ENCODE measurements at places on chromosomes 5 and 9. TPM values are rescaled to one million over a fixed set of nuclear protein-coding genes. Genes with fewer than 3 reads are reported as not detected.

- no peaks in the 10 kb centered on the region for H3K36me3 ChIP-seq
- DNase-seq, result no peak
- H3K4me3 ChIP-seq, result no peak overlapping the region
Measured at GRCh38 chr9:130806327-130806716, 28.7 kb upstream of the ABL1 start.

GRCh38 chr9:3863111-3863528 is 337.3 kb upstream of the RFX3 start:
- H3K4me1 ChIP-seq, result no peaks in the 10 kb centered on the region
- H3K27me3 ChIP-seq, result no peaks in the 10 kb centered on the region
- no peak for DNase-seq
- no peaks in the 10 kb centered on the region for H3K36me3 ChIP-seq
- H3K4me3 ChIP-seq, result no peak overlapping the region
- no peak overlapping the region for H3K27ac ChIP-seq

GRCh38 chr5:110951373-110951791 is 120.1 kb upstream of the TSLP start:
- no peaks in the 10 kb centered on the region for H3K4me1 ChIP-seq
- H3K36me3 ChIP-seq, result no peaks in the 10 kb centered on the region
- no peak for DNase-seq
- no peaks in the 10 kb centered on the region for H3K27me3 ChIP-seq
- no peak overlapping the region for H3K4me3 ChIP-seq

GRCh38 chr9:76216161-76216649 is 178.0 kb downstream of the RFK start:
- H3K4me1 ChIP-seq, result no peaks in the 10 kb centered on the region
- no peak overlapping the region for H3K27ac ChIP-seq
- no peak overlapping the region for H3K4me3 ChIP-seq
- H3K27me3 ChIP-seq, result no peaks in the 10 kb centered on the region

CYSRT1 gene
- total RNA-seq, result 2.1 TPM

ANKRA2 gene
- total RNA-seq, result 20.4 TPM

FCN1 gene
- not detected for total RNA-seq

FOXD4L6 gene
- total RNA-seq, result not detected

GRCh38 chr9:98095401-98095800 is 23.6 kb downstream of the TRIM14 start:
- H3K27ac ChIP-seq, result no peak overlapping the region
- no peaks in the 10 kb centered on the region for H3K27me3 ChIP-seq
- peaks cover 14% of the 10 kb centered on the region for H3K4me1 ChIP-seq
- no peak overlapping the region for H3K4me3 ChIP-seq
- DNase-seq, result no peak

DNA sequence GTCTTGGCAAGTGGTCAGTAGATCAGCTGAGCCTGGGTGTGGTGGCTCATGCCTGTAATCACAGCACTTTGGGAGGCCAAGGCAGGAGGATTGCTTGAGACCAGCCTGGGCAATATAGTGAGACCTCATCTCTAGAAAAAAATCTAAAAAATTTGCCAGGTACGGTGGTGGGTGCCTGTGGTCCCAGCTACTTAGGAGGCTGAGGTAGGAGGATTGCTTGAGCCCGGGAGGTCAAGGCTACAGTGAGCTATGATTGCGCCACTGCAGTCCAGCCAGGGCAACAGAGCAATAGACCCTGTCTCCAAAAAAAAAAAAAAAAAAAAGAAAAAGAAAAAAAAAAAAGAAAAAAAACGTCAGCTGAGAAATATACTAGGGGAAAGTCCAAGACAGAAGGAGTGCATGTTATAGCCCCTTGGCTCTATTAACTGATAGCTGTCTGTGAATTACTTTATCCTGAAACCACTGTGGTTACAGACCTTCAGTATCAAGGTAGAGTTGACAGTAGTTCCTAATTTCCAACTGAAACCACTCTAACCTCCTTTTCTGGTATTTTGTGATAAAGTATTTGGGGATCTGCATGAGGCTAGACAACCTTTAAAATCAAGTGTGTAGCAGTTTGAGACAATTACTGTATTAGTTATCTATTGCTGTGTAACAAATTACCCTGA is 2.3 kb upstream of the INIP start:
- H3K4me3 ChIP-seq, result no peak overlapping the region
- H3K4me1 ChIP-seq, result peaks cover 18% of the 10 kb centered on the region
- H3K27me3 ChIP-seq, result no peaks in the 10 kb centered on the region
- no peak for DNase-seq
- no peaks in the 10 kb centered on the region for H3K36me3 ChIP-seq
- no peak overlapping the region for H3K27ac ChIP-seq

DNA sequence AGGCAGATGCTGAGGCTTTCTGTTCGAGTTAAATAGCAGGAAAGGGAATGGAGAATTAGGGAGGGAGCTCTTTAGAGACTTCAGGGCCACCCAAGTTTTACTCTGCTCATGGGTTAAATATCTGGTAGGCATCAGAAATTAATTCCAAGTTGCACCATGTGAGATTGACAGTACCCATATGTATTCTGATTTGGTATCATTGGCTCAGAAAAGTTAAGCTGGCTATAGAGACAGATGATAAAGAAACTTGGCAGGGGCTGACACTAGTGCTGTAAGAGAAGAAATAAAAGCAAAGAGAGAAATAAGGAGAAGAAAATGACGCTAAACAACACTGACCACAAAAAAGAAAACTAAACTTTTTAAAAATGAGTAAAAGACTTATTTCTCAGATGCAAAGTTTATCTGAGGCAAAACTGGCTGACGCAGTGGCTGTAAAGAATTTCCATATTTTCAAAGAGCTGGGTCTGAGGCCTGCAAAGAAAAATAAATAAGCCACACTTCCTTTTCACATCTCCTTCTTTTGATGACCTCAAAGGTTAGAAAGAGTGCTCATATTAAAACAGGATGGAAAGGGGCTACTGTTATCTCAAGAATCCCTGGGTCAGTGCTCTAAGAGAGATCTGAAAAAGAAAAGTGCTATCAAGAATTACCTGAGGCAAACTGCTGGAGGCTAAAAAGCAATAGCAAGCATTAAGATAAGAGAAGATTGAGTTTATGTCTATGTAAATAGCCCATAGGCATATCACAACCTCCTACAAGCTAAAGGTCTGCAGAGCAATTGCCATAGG is 399.0 kb upstream of the MEF2C start:
- H3K27me3 ChIP-seq, result no peaks in the 10 kb centered on the region
- no peak overlapping the region for H3K4me3 ChIP-seq
- DNase-seq, result no peak
- H3K36me3 ChIP-seq, result no peaks in the 10 kb centered on the region
- H3K27ac ChIP-seq, result no peak overlapping the region
- no peaks in the 10 kb centered on the region for H3K4me1 ChIP-seq
